LHCN-M2 (cell line): ENCODE measurements at places on chromosomes 2 and 18. TPM values are rescaled to one million over a fixed set of nuclear protein-coding genes. Genes with fewer than 3 reads are reported as not detected.

The CIB4 gene
- not detected in 2 replicates for total RNA-seq

- DNase-seq: no peak
These were observed 189.6 kb downstream of the CYRIA start for GRCh38 chr2:16475986-16476567.

DNA sequence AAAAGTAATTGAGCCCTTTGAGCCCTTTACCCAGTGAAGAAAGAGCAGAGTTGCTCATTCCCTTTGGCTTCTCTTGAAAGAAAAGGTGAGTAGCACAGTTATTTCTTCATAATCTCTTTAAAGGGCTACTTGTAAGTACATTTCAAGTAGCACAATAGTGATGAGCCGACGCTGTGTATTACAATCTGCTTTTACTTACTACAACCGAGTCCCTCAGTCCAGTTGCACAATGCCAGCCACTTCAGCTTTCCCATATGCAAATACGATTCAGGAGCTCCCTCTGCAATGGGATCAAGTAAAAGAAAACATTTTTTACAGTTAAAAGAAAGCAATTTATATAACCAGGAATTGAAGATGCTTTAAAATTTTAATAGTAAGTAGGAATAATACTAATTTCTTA is 868.5 kb downstream of the RNF144A start:
- no peak for DNase-seq

GRCh38 chr2:4047961-4048891 is 344.9 kb downstream of the DCDC2C start:
- no peak for DNase-seq

- no peak for DNase-seq
These were observed 1238.4 kb downstream of the LRP1B start for GRCh38 chr2:140892436-140892835.

GRCh38 chr18:54928236-54928635 is 31.0 kb downstream of the CCDC68 start:
- DNase-seq: no peak

DNA sequence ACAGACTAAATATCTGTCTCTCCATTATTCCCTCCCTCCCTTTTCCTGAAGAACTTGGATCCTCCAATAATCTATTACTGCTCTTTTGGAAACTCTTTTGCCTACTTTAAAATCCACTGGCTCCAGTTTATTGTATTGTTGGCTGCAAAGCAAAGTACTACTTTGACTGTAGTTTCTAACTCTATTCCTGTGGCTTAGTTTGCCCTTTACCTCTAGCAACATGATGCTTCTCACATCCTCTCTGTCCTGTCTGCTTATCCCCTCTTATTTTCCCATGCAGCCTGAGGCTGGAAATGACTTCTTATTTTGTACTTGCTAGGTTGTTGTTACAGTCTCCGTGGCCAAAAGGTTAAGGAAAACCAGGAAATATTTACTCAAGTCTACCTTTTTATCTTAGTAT is 26.8 kb downstream of the PDK1 start:
- DNase-seq: no peak

DNA sequence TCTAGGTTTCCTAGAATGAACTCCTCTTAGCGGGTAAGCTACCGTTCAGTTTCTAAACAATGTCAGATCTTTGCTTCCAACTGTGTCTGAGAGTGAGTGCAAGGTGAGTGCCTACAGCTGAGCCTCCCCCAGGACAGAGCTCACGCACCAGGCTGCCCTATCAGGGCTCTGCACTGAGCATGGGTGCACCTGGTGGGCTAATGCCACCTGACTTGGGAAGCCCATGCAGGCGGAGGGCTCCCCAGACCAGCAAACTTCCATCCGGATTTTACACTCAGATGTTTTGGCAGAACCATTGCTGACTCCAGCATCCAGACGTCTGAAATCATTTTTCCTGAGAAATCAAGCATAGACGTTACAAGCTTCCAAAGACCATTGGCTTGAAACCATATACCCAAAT is 16.1 kb upstream of the MLPH start:
- DNase-seq: no peak

DNA sequence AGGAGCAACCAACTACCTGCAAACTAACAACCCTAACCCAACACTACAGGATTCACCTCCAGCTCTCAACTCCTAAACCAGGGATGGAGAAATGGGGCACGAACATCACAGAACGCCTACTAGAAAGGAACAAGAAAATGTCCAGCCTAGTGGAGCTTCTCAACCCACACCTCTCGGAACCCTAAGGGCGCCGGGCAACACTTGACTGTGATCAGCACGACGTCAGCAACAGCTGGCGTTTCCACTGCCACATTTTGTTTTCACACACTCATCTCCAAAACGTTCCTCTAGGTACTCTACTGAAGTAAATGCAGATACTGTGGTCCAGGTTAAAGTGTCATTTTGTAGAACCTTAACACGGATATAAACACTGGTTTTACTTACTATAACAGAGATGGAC is 4.2 kb downstream of the RNASEH1 start:
- no peak for DNase-seq

The ST6GAL2 gene
- total RNA-seq: not detected in 2 replicates

GRCh38 chr18:46469186-46469915 is 187.7 kb downstream of the LOXHD1 start:
- no peak for DNase-seq

The FRZB gene
- 0.92 and 1.1 TPM in 2 replicates for total RNA-seq

DNA sequence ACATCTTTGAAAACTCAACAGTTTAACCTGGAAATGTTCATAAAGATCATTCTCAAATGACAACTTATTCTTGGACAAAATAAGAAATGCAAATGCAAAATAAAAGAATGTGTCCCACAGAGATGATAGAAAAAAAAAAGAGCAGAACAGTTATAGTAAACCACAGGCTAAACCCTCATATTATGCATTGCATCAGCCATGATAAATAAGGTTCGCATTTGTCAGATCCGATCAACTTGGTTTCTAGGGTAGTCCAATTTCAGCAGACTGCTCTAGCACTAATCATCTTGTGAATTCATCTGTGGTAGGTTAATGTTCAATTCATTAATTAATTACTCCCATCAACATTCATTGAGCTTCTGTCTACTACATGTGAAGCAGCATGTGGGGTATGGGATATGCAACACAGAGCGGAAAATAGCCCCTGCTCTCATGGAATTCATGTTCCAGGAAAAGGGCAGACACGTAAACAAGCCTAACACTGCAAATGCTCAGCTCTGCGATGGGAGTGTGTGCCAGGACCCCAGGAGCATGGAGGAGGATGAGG is 316.2 kb upstream of the REV1 start:
- no peak for DNase-seq

- DNase-seq: no peak
These were observed 178.5 kb downstream of the THADA start for GRCh38 chr2:43417300-43417699.

The MRPL30 gene
- 36.9 and 38.6 TPM in 2 replicates for total RNA-seq

DNA sequence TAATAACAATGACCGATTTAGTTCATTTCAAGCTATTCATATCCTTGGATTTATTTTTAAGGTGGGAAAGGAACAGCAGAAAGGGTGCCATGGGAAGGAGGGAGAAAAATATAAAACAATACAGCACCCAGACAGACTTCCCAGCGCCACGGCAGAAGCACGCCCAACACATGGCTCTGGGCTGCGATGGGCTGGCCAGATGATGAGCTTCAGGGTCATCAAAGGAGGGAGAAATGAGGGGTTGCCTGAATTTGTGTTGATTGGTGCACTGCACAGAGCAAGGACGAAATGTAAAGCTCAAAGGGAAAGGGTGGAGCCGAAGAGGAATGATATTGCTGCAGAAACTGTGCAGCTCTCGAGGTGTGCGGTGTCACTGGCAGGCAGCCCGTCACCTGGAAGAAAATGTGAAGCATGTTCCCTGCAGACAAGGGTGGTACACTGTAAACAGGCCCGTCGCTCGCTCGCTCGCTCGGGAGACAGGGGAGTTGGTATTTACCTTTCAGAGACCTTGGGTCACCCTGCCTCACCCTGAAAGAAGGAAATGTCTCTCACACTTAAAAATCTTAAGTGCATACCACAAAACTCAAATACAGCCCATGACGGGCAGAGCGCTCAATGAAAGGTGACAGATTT is 195.5 kb upstream of the CTAGE1 start:
- no peak for DNase-seq

GRCh38 chr18:28855989-28856388 is 679.1 kb upstream of the CDH2 start:
- no peak for DNase-seq

DNA sequence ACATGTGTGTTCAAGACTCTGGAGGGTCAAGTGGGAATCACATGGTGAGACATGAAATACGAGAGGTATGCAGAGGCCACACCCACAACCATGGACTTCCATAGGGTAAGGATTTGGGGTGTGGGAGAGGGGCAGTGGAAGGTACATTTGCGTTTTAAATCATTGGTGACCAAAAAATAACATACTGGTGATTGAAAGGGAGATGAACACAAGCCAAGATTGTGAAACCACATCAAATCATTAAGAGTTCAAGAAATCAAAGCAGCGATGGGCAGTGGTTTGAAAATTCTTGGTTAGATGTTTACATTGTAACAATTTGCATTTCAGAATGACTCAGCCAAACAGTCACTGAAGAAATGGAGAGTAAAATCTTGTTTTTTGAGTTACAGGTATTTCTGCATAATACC is 1.9 kb upstream of the CABYR start:
- no peak for DNase-seq

DNA sequence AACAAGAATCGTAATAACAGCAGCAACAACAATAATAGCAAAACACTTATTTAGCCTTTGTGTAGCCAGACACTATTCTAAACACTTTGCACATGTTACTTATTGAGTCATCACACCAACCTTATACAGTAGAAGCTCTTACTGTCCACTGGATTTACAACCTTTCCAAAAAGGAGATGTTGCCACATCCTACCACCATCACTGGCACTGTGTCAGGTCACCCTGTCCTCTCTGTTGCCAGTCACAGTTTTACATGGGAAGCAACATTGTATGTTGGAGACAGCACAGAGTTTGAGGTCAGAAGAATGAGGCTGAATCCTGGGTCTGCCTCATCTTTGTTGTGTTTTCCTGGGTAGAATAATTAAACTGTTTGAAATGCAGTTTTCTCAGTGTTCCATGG is 201.4 kb upstream of the EPAS1 start:
- no peak for DNase-seq

The C2orf80 gene
- not detected in 2 replicates for total RNA-seq

- DNase-seq: no peak
These were observed 62.1 kb upstream of the HDAC4 start for GRCh38 chr2:239462671-239463506.

- DNase-seq: peak; percentile 76
These were observed 257.4 kb upstream of the RBMS1 start for GRCh38 chr2:160751021-160751420.

GRCh38 chr2:23093513-23093912 is 291.5 kb upstream of the KLHL29 start:
- no peak for DNase-seq

GRCh38 chr18:46073474-46074331 is 1.6 kb upstream of the PSTPIP2 start:
- peak; percentile 67 for DNase-seq

- DNase-seq: no peak
These were observed 18.1 kb downstream of the LPIN2 start for GRCh38 chr18:2994603-2995432.

- no peak for DNase-seq
These were observed 32.9 kb downstream of the ZC3H15 start for GRCh38 chr2:186518945-186519344.
